ENCODE measurements at places on chromosomes 3 and 15.

DNA sequence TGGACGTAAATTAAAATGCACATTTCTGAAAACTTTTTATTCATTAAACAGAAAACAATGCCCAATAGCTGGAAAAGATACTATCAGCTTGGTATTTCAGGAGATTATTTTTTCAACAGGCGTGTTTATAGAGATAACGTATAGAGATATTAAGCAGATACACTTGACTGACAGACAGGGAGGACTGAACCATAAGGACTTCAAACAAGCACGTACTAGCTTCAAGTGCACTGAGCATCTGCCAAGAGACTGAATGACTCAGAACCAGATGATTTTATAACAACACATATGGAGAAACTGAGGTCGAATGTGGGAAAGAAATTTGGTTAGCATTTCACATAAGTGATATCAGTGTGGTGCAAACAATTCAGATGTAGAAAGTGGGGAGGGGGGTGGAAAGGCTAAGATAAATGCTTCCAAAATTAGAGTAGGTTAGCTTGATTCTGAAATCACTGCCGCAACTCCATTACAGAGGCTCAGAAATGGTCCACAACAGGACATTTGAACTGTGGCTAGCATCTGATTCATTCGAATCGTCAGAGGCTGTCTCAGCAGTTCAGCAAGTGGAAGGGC, 103.5 kb downstream of the SEMA6D start:
- no peak for DNase-seq

GRCh38 chr3:63912768-63913588, 795 bp upstream of the SCAANT1 start:
- peak; percentile 71 for DNase-seq

GRCh38 chr3:74532446-74532845, 82.0 kb downstream of the CNTN3 start:
- DNase-seq = no peak

GRCh38 chr3:123609063-123609462, 24.2 kb upstream of the HACD2 start:
- no peak for DNase-seq

GRCh38 chr15:22839046-22839695, 705 bp downstream of the NIPA2 start:
- DNase-seq = no peak

- no peak for DNase-seq
These were observed 1.5 kb downstream of the TYRO3 start for GRCh38 chr15:41560572-41560874.

- peak; percentile 73 for DNase-seq
These were observed 7.3 kb upstream of the NRROS start for GRCh38 chr3:196632046-196632751.

DNA sequence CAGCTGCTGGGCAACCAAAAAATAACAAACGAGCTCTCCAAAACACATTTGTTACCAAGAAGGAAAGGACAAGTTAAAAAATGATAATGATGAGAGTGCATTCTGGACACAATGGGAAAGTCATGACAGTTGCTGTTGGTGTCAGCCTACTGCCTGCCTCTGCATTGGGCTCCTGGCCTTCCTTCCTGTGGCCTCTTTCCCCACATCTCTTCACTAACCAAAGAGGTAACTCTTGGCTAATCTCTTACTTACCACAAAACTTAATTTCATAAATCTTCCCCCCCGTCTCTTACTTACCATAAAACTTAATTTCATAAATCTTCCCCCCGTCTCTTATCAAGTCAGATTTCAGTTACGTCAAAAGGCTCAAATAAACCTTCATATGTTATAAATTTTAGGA, 58.6 kb downstream of the AGTR1 start:
- DNase-seq = no peak

DNA sequence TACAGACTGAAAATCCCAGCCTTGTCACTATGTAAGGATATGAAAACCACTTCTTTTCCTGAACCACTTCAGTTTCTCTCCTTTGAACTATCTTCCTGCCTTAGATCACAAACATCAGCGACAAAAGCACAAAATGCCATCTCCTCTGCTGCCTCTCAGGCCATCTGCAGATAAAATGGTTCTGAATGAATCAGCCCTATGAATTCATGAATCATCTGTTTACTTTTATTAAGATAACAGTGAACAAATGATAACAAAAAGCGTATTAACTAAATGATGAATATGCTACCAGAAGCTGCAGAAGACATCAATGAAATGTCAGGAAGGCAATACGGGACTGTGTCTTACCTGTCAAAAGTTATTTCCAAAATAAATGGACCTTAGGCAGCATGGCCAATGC, 928.1 kb downstream of the ROBO1 start:
- DNase-seq = no peak

- no peak for DNase-seq
These were observed 10.9 kb upstream of the LZTFL1 start for GRCh38 chr3:45852828-45853227.

- DNase-seq = no peak
These were observed 328.4 kb upstream of the DPH6 start for GRCh38 chr15:35874260-35874905.

DNA sequence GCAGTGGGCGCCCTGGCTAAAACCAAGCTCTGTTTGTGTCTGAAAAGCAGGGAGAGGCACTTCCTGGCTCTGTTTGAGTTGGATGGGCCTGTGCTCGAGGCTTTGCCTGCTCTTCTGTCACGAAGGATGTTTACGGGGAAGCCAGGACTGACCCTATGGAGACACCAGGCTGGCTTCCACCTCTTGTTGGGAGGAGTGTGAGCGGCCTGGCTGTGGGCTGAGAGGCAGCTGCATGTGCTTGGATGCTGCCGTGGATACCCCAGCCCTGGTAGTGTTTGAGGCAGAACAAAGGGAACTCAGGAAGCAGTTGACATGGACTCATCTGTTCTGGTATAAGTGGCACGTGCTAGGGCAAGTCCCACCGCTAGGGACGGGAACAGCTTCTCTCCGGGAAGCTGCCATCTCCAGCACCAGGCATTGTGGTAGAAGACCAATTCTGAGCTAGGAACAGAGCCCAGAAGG, 17.6 kb upstream of the SLC41A3 start:
- DNase-seq = no peak

DNA sequence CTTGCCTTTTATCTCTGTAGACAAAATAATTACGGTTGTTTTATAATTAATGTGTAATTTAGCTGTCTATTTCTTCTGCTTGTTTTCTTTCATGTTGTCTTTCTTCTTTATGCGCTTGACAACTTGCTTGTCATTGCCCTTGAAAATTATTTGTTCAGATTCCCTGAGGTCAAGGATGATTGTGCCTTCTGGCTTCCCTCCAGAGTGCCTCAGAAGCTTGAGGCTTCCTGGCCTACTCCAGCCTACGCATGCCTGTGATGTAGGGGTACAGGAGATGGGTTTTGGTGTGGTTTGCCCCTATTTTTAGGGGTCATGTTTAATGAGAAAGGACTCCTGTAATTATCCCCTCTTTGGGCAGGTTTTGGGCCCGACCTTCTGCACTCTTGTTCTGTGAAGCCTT, 231.5 kb downstream of the SV2B start:
- DNase-seq = no peak

- no peak for DNase-seq
These were observed 8.9 kb downstream of the MCM2 start for GRCh38 chr3:127606981-127607595.

DNA sequence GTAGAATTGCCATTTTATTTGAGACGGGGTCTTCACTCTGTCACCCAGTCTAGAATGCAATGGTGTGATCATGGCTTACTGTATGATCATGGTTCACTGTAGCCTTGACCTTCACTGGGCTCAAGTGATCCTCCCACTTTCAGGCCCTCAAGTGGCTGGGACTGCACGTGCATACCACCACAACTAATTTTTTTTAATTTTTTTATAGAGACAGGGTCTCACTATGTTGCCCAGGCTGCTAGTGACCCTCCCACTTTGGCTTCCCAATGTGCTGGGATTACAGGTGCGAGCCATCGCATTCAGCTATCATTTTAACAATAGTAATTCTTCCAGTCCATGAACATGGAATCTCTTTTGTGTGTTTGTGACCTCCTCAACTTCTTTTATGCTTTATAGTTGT, 11.9 kb downstream of the EPM2AIP1 start:
- no peak for DNase-seq

GRCh38 chr15:101342056-101342455, 47.0 kb upstream of the SNRPA1 start:
- DNase-seq = no peak

DNA sequence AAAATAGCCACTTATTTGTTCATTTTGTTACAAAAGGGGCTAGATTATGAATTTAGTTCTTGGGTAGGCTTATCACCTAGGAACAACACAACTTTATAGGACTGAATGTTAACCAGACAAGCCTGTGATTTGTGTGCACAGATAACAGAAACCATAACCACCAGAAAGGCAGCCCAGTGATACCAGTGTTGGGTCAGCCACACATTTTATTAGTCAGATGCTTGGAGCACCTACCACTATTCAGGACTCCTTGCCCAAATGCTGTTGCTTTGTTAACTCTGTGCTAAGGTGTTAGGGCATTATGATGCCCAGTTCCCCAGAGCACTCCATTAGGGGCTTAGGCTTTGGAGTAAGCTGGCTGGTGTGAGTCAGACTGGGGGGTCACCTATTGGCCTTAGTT, 22.5 kb downstream of the PLCL2 start:
- no peak for DNase-seq

GRCh38 chr3:70989174-70989573, 594.4 kb downstream of the FOXP1 start:
- DNase-seq = no peak

- DNase-seq = no peak
These were observed 32.9 kb upstream of the MBNL1 start for GRCh38 chr3:152235709-152236298.

- peak; percentile 0 for DNase-seq
These were observed 1.4 kb downstream of the C3orf22 start for GRCh38 chr3:126557415-126557745.

- no peak for DNase-seq
These were observed 137.4 kb downstream of the ATP10A start for GRCh38 chr15:25725758-25726157.

DNA sequence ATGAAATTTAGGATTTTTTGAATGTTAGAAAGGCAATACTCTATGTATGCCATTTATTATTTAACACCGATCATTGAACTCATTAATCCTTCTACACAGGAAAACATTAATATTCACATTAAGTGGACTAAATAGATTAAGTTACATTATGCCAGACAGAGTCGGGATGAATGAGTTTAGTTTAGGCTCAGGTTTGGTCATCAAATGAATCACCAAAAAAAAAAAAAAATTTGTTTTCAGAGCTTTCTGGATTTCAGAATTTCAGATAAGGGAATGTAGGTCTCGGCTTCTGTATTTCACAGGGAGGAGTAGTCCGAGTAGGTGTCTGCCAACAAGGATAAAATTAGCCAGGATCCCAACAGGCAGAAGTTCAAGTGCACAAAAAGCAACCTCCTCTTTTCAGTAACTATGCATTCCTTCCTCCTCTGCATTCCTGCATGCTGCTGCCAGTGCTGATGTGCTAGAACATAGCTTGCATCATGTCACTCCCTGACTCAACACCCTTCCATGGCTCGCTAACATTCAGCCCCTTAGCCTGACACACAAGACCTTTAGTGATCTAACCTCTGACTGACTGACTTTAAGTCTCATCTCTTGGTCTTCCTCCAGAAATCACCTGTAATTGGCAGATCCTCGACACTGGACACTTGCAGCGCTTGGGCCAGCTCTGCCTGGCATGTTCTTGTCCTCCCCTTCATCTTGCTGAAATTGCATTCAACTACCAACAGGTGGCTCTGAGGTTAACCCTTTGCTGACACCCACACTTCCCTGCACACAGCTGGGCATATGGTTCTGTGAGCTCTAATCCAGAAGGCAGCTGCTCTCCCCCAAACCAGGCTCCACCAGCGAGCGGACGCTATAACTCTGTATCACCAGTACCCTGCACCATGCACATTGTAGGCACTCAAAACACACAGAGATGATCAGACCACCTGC, 145.4 kb upstream of the PROK2 start:
- no peak for DNase-seq

DNA sequence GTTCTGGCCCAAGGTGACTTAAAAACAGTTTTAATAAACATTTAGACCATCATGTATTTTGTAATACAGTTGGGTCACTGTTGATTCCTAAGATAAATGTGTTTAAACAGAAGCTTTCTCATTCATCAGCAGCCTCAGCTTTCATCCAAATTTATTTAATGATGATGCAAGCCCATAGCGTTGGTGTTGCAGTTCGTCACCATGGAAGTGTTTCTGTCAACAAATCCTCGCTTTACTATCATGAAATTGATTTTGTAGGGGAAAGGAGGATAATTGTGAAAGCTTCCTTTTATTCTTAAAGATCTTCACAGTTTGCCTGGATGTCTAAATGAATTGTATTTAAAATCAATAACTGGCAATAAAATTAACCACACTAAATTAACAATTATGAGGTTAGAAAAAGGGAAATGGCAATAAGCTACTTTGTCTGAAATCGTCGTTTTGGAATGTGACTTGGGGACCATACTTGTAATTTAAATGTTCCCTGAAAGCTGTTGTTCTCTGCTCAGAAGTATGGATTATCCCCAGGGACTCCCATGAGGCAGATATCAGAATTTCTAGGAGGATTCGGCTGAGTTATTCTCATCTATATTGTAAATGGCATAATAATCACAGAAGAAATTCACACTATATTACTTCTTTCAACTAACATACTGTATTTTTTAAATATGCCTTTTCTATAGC, 29.0 kb downstream of the CMSS1 start:
- no peak for DNase-seq

DNA sequence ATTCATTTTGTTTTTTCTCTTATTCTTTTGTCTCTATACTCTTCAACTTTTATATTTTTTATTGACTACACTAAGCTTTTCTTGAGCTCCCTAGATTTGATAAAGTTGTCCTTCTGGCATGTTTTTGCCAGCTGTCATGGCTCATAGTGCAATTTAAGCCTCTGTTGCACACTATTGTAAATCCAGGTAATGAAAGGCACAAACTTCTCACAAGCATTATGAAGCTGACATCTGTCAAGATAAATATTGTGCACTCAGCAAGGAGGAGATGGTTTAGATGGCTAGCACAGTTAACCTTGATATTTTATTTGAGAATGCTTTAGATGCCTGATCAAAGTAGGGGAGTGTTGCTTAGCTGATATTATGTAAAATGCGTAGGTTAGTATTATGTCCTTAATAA, 1280.9 kb downstream of the NSUN3 start:
- no peak for DNase-seq

- DNase-seq = no peak
These were observed 29.1 kb downstream of the CHST14 start for GRCh38 chr15:40499931-40500330.

GRCh38 chr3:115385774-115386730, 237.3 kb upstream of the GAP43 start:
- no peak for DNase-seq

DNA sequence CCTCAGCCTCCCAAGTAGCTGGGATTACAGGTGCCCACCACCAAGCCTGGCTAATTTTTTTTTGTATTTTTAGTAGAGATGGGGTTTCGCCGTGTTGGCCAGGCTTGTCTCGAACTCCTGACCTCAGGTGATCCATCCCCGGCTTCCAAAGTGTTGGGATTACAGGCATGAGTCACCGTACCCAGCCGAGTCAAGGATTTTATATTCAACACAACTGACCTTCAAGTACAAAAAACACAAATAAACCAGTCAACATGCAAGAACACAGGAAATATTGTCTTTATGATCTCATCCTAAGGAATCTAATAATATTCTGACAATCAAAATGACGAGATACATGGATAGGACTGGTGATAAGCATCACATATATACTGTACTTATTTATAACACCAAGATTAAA, 37.9 kb downstream of the TJP1 start:
- no peak for DNase-seq

Measured in body of pancreas (tissue), 4 donors.